ENCODE measurements at places on chromosomes 12 and 14.

- peak; percentile 58 for DNase-seq
These were observed 10.6 kb downstream of the CEP128 start for GRCh38 chr14:80930836-80931389.

DNA sequence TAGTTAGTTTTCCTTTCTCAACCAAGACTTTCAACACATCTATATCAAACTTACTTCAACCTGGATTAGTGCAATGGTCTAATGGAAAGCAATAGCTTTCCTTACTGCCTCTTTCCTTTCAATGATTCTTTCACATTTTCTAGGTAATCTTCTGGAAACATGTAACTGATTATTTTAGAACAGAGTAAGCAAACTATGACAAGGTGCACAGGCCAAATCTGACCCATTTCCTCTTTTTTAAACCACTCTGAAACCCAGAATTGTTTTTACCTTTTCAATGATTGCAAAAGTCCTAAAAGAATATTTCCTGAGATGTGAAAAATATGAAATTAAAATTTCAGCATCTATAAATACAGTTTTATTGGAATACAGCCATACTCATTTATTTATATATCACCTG, 81.6 kb upstream of the TMTC2 start:
- DNase-seq, result no peak

DNA sequence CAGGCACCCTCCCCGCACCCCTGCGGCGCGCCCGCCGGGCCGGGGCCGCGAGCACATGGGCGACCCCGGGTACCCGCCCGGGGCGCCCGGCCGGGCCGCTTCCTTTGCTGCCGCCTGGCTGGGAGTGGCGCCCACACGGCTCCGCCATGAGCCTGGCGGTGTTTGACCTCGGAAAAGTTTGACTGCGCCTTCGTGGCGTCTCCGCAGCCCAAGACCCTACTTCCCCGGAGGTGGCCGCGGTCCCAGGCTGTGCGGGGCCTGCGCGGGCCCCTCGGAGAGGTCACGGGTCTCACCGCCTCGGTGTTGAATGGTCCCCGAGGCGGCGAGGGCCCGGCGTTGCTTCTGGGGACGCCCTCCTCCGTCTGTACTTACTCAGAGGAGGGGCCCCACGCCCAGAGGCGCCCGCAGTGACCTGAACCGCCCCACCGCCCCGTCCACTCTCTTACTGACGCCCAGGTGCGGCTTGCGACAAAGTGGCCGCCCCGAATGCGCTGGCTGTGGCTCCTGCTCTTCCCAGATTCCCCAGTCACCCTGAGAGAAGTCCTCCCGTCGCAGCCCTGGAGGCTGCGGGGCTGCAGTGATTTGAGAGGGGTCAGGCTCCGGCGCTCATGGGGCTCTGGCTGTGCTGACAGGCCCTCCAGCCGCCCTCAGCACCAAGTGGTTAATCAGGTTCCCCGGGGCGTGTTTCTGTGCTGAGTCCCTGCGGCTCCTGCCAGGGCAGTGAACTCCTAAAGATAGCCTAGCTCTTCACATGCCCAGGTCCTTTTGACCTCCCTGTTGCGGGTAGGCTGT, 5.8 kb downstream of the KMT5A start:
- DNase-seq, result peak; percentile 52

DNA sequence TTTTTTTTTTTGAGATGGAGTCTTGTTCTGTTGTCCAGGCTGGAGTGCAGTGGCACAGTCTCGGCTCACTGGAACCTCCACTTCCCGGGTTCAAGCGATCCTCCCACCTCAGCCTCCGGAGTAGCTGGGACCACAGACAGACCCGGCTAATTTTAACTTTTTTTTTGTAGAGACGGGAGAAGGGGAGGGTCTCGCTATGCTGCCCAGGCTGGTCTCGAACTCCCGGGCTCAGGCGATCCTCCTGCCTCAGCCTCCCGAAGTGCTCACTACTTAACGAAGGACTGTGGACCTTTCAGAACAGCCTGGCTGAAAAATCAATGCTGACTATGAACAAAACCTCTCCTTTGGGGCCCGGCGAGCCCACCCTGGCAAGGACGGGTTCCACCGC, 10.9 kb downstream of the SLC6A12 start:
- no peak for DNase-seq

DNA sequence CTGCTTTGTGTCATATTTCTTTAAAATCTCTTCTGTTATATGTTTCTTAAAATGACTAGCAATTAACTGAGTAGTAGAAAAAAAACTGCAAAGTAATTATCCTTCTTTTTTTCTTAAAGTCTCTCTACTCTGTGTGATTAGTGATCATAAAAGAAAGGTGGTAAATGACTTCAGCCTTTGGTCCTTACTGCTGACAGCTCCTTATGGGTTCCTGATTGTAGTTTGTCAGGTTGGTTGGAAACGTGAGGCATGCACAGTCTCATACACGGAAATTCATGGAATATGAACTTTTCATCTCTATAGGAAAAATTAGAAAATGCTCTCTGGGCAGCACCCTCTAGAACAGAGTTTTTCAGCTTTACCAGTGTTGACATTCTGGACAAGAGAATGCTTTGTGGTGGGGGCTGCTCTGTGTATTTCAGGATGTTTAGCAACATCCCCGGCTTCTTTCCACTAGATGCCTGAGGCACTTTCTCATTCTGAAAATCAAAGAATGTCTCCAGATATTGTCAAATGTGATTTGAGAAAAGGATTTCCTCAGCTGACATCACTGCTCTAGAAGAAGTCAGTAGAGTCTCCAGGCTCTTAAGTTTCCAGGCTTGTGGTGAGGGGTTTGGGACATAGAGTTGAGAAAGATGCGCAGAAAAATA, 121.0 kb downstream of the PIK3C2G start:
- no peak for DNase-seq

DNA sequence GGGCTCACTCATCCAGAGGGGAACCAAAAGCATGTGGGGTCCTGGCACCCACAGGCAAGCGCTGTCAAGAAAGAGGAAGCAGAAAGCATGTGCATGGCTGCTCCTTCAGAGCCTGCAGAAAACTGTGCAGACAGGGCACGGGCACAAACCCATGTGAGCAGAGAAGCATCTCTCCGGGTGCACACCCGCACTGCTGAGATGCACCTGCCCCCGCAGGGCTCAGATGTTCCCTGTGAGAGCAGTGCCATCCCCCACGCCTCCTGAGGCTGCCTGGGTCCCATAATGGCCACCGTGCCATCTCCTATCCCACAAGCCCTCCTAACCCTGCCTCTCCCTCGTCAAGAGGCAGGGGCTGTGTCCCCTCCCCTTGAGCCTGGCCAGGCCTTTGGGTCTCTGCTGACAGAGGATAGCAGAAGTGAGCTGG, 32.3 kb upstream of the INF2 start:
- no peak for DNase-seq

DNA sequence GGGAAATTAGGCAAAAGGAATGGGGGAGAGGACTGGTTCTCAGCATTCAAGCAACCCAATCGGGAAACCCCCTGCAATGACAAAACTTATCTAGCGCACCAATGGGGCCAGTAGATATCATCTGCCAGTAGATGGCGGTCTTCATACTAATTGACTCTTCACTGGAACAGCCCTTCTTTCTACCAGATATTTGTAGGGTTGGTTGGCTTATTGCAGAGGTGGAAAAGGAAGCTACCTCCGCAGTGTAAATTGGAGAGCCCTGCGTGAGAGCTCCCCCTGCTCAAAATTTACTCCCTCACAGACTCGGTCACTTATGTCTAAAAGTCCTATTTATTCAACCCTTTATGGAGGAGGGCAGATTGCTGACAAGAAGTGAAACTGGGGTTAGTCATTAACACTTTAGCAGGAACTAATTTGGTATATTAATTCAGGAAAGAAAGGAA, 166.1 kb upstream of the CCND2 start:
- DNase-seq, result peak; percentile 63

DNA sequence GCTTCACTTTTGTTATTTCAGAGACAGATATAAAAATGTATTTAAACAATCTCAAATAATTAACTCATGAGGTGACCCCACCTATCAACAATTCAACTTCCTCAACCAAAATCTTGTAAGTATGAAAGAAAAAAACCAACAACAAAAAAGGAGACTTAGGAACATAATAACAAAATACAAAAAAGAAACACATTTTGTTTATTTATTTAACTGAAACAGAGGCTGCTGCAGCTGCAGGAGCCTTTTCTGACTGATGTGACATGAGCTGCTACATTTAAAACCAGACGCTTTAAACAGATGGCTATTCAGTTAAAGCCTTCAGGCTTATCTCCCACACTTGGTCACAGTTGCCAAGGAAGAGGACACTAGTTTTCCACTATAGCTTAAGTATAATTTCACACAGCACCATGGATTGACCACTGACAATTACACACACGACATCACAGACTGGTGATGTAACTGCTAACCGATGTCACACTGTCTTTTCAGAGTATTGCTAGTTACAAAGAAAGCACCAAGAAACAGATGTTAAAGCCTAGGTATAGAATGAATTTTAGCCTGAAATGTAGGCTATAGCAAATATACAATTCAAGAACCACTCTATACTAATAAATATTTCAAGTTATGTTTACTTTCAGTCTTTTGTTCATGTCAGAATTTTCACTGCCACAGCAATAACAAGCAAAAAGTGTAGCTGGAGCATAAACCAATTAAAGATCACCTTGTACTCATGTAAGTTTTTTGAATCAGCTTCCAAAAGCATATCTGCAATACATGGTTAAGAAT, 113.0 kb downstream of the MED13L start:
- DNase-seq, result no peak

GRCh38 chr14:94673781-94674231, 61.6 kb downstream of the SERPINA3 start:
- no peak for DNase-seq

DNA sequence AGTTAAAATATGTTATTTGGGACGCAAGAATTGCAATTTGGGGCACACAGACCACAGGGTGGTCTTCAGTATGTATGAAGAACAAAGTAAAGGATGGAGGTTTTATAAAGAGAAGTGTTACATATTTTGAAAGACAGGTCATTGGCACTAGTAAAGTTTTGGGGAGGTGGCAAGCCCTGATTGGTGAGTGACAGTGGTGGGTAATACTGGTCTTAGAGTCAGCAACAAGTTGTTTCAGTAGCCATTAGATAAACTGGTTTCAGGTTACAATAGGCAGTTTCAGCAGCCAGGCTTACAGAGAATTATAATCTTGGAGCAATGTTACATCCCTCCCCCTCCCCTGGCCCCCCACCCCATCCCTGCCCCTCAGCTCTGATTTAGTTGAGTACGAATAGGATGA, 17.5 kb downstream of the MARK3 start:
- DNase-seq, result no peak

GRCh38 chr12:83016218-83016835, 329.6 kb downstream of the TMTC2 start:
- DNase-seq, result no peak

DNA sequence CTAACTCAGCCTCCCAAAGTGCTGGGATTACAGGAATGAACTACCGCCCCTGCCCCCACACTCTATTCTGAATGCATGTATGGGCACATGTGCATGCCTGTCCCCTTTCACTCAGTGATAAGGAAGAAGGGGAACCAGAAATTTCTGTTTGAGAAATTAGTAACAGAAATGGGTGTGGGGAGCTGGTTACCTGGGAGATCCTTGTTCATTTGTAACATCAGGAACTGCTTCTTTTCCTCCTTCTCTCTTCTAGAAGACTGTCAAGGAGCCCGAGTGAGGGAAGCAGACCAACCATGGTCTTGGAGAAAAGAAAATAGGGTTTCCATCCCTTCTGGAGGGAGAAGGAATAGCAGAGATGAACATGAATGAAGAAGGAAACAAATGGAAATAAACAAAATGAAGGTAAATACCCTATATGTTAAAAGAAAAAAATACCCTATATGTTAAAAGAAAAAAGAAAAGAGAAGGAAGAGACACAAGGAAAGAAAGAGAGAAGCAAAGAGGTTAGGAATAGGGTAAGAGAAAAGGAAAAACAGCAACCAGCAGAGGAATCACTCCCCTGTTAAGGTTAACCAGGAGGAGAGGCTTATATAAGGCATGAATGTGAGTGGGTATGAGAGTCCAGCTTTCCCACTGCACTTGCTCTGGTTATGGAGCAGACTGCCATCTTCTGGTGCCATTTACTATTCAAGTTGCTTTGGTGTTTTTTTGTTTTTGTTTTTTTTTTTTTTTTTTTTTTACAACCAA, 3.3 kb downstream of the PPP1R3E start:
- no peak for DNase-seq

GRCh38 chr12:48717252-48717695, 767 bp upstream of the CCNT1 start:
- no peak for DNase-seq

DNA sequence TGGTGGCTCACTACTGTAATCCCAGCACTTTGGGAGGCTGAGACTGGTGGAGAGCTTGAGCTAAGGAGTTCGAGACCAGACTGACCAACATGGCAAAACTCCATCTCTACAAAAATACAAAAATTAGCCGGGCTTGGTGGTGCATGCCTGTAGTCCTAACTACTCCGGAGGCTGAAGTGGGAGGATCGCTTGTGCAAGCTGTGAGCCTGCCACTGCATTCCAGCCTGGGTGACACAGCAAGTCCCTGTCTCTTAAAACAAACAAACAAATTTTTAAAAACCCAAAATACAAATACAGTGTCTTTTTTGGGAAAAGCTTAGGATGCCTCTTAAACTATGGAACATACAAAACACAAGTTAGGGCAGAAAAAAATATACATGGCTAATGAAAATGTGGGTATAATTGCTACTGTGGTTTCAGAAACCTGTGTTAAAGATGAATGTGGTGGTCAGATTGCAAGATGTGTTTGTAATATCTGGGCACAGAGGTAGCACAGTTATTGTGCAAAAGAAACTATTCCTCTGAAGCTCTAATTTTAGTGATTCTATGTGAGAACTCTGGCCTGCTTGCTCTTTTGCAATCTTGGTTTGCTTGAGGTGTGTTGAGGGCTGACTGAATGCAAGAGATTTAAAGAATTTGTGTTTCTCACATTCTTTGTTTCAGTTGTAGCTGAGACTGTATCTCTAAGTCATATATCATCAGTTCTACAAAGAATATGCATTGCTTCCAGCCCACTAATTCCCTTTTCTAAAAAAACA, 3.9 kb upstream of the HSPA2 start:
- no peak for DNase-seq

- no peak for DNase-seq
These were observed 1487.0 kb upstream of the FLRT2 start for GRCh38 chr14:84042992-84043391.

GRCh38 chr12:19338405-19338804, 100.9 kb upstream of the AEBP2 start:
- no peak for DNase-seq

GRCh38 chr12:31031951-31032335, 41.7 kb upstream of the DDX11 start:
- no peak for DNase-seq
